Stimulated activated CD4-positive, alpha-beta T cell treated with anti-CD3 and anti-CD28 coated beads, Interleukin-4, amount 100 ng/mL, for 24 hours (primary cell): ENCODE measurements at places on chromosomes 12 and 14.

GRCh38 chr14:35747379-35747778 is 61.7 kb downstream of the RALGAPA1 start:
- no peak for DNase-seq

DNA sequence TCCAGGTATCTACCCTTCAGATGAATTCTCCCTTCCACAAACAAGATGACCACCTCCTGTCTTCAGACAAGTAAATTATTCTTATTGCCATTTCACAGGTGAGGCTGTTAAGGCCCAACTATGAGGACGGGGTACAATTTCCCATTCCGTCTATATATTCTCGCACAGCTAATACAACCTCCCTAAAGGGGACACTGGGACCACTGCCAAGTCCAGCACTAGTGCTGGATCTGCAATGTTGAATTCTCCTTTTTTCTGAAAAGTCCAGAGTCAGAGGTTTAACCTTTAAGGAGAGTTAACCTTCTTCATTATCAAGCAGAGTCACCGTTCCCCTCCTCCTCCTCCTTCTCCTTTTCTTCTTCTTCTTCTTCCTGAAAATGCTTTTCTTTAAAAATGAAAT is 130.4 kb upstream of the PARP11 start:
- DNase-seq, result no peak

GRCh38 chr12:83559650-83560049 is 872.9 kb downstream of the TMTC2 start:
- DNase-seq, result no peak

GRCh38 chr12:31737345-31737744 is 8.5 kb upstream of the AMN1 start:
- DNase-seq, result no peak

DNA sequence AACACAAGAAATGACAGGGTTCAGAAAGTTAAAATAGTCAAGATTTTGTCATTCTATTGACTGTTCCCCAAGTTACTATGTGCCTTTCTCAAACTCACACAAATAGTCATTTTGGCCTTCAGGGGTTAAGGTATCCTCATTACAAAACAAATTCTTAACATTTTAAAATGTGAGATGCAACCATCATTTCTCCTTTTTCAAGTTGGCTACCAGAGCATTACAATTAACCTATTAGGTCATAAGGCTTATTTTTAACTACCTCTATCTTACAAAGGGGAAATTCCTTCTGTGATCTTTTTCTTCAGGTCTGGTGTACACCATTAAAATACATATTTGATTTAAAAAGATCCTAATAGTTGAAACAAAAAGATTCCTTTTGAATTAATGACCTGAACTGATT is 61.2 kb downstream of the SLC38A1 start:
- DNase-seq, result no peak

GRCh38 chr14:47857646-47858045 is 182.2 kb upstream of the MDGA2 start:
- DNase-seq, result no peak

DNA sequence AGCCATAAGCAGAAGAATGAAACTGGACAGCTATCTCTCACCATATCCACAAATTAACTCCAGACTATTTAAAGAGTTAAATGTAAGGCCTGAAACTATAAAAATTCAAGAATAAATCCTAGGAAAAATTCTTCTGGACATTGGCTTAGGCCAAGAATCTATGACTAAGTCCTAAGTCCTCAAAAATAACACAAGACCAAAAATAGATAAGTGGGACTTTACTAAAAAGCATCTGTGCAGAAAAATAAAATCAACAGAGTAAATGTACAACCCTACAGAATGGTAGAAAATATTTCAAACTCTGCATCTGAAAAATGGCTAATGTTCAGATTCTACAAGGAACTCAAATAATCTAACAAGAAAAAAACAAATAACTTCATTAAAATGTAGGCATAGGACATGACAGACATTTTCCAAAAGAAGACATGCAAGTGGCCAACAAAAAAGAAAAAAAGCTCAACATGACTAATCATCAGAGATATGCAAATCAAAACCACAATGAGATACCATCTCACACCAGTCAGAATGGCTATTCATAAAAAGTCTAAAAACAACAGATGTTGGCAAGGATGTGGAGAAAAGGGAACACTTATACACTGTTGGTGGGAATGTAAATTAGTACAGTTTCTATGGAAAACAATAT is 61.0 kb upstream of the PPFIA2 start:
- no peak for DNase-seq

GRCh38 chr12:132178316-132178715 is 34.1 kb downstream of the NOC4L start:
- DNase-seq, result no peak

DNA sequence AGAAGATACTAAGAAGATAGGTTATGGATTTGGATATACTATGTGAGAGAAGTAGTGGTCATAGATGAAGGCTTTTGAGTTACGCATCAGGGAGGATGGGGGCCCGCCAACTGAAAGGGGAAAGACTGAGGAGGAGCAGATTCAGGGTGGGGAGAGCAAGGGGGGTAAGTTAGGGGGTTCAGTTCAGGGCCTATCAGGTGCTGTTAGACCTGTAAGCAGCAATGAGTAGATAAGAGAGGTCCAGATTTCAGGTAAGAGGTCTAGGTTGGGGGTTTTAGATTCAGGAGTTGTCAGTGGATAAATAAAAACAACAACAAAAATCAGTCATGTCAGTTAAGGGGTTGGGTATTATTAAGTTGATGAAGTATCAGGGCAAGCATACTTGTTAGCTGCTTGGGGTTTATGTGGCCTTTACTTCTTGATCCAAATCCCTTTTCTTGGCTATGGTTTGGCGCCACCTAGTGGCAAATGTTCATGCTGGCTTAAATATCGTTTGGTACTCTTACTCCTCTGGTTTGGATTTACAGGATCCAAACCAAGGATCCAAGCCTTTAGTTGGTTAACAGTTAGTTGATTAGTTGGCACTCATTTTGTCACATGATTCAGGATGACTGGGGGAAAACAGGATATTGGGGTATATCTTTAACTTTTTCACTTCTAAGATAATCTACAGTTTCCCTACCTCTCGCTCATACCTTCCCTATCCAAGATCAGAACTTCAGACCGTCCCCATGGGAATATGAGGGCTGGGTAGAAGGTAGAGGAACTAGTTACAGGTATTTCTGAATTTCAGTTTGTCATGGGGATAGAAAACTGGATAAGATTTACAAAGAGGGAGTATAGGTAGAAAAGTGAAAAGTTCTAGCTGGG is 65.1 kb downstream of the PCNX1 start:
- peak; percentile 89 for DNase-seq

GRCh38 chr12:8032242-8033152 is at the start of gene FOXJ2:
TSS of gene FOXJ2 (plus strand) at chr12:8032716. CDS start at chr12:8039833, 7,117 bp downstream.
- DNase-seq, result peak; percentile 79

- DNase-seq, result no peak
These were observed 528.0 kb downstream of the AACS start for GRCh38 chr12:125593269-125593668.

DNA sequence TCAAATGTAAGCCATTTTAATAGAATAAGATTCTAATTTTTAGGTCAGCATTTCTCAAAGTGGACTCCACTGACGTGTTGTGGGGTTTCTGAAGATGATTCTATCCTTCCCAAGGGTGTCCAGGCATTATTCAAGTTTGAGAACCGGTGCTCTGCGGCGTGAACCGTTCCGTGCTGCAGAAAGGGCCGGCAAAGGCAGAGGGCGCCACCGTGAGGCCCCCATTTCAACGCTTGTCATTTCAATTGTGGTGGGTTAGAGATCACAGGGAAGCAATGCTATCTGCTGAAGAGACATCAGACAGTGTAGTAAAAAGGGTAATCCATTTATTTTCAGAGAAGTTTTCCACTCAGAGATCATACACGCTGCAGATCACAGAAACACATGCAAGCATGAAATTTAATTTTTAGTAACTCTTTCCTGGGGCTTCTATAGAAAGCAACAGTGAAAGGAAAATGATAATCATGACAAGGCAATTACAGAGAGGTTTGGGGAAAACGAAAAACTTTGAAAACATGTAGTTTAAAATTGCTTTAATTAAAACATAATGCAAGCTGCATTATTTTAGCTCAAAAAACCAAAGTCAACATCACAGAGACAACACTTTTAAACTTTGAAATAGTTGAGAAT is 201.7 kb downstream of the EXOC5 start:
- DNase-seq, result peak; percentile 40

DNA sequence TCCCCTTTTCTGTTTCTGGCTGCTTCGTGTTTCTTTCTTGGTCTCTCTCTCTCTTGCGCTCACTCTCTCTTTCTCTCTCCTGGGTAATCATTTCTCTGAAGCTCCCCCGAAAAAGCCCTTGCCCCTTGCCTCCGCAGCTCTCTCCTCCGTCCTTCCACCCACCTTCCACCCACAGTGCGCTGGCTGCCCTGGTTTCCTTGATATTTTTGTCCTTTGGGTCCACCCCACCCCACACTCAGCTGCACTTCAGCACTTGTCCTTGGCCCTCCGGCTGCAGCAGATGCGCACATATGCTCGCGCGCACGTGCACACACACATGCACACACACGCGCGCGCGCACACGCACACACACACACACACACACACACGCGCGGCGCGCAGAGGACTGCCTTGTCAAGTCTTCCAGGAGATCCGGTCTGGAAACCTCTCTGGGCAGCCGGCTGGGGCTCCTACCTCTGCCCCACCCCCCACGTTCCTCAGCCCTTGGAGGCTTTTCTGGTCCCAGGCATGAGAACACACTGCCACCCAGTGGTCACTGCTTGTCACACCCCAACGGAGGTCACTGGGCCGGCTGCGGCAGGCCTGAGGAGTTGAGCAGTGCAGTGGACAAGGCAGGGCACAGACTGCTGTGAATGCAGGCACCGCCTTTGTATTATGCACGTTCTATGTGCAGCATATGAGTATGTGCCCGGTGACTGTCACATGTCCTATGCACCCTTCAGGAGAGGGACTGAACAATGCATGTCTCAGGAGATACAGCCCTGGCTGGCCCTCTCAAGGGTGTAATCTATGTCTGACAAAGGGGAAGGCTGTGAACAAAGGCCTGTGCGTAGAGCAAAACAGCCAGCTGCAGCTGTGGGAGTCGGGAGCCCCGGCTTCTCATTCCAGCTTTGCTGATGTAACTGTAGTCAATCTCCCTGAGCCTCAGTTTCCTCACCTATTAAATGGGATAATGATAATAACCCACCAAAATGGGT is 6.5 kb downstream of the LAG3 start:
- peak; percentile 92 for DNase-seq
